ENCODE measurements at places on chromosomes 3 and 15.

DNA sequence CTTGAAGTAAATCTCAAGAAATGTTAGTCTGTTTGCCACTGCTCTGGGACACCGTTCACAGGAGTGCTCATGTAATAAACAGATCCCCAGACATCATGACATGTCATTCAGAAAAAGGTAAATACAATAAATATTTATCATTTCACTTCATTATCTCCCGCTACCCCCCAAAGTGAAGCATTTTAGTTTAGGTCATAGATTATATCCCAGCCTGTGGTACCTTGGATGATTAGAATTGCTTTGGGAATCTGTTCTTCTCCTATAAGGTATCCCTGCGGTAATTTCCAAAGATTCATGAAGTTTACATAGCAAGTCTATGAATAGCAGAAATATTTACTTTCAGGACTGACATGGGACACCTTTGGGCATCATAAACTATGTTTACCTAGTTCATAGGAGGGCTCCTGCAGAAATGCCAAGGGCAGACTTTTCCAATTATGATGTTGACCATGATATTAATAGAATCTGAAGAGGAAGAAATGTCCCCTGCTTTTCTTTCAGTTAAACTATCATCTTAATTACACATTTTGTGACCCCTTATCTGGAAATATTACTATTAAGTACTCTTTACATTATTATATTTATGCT lies 268.0 kb downstream of the NAALADL2 start:
- DNase-seq, result no peak

- DNase-seq, result no peak
Observed at GRCh38 chr3:57158325-57158724, 6.8 kb downstream of the IL17RD start.

- DNase-seq, result no peak
Observed at GRCh38 chr15:74775132-74775562, 6.7 kb upstream of the CSK start.

GRCh38 chr15:86892774-86893449 lies 813.2 kb downstream of the AGBL1 start:
- no peak for DNase-seq

DNA sequence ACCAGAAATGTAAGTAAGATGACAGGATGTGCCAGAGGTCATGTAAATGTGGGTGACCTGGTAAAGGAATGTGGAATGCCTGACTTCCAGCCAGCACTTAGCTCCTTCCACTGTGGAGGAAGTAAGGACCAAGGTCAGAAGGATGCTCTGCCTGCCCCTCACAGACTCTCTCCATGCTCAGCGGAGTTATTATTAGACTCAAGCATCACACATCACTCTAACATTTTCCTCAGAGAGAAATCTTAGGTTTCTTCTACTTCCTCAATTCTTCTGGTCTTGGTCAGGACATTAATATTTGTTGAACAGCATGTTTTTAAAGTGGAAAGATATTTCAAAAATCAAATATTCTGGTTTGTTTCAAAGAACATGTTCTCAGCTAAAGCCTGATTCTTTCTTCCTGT lies 231.4 kb upstream of the WNT5A start:
- peak; percentile 50 for DNase-seq

GRCh38 chr15:72147418-72147817 lies 29.2 kb downstream of the SENP8 start:
- no peak for DNase-seq

DNA sequence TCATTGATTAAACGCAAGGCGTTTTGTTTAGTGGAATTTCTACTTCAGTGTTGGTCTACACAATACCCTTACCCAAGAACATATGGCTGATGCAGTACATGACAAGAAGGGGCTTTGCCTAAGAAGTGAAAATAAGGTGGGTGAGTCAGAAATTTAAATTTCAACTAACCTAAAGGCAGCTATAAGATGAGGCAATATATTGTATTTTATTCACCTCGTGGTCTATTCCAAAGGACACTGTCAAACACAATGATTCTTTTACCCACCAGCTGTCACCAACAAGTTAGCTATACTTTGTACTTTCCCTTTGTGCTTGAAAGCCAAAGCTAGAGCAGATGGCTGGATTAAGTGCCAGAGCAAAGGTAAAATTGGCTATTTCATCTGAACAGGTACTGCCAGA lies 10.9 kb upstream of the SETMAR start:
- DNase-seq, result no peak

- DNase-seq, result no peak
Observed at GRCh38 chr15:96311956-96312294, 18.6 kb upstream of the NR2F2 start.

- no peak for DNase-seq
Observed at GRCh38 chr3:182385356-182385755, 407.9 kb upstream of the ATP11B start.

- no peak for DNase-seq
Observed at GRCh38 chr3:68018275-68018674, 363.9 kb upstream of the SUCLG2 start.

GRCh38 chr3:66898155-66898554 lies 100.0 kb upstream of the KBTBD8 start:
- DNase-seq, result no peak

DNA sequence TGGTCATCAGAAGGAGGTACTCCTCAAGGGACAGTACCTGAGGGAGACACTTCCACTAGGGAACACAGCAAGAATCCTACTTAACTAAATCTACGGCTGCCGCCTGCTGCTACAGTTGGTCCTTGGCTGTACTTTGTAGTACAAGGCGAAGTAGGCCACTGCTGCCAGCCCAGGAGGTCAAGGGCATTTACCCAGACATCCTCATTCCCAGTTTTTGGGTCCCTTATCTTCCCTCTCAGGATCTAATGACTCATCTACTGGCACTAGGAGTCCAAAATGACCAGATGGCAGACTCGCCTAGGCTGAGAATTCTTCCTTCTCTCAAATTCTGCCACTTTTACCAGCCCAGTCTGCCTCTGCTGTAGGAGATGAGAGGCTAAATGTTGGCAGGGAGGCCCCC lies 27.1 kb upstream of the LAMP3 start:
- no peak for DNase-seq

DNA sequence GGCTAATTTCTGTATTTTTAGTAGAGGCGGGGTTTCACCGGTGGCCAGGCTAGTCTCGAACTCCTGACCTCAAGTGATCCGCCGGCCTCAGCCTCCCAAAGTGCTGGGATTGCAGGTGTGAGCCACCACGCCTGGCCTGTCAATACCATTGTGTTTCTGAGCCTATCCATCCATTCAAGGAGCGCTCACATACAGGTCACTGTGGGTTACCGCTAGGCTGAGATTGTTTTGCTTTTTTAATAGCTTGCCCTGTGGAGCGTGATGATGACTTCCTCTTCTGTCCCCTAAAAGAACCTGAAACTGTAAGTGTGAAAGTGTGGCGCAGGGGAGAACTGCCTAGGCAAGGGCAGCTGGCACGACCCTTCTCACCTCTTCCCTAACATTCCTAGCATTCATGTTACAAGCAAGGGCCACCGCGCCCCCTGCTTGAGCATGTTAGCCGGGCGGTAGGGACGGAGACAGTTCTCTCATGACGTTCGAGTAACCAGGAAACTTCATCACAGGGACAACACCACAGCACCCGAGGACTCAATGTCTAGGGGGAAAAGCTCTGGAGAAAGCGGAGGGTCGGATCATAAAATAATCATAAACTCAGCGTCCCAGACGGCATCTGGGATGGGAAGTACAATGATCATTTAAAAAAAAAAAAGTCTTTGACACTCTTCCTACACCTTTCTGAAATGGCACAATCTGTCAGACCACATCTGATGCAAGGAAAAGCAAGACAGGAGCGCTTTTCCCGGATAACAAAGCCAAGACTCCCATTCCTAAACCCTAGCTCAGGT lies 790 bp downstream of the LAMP3 start:
- DNase-seq, result peak; percentile 38

- no peak for DNase-seq
Observed at GRCh38 chr15:38518084-38518483, 46.5 kb downstream of the RASGRP1 start.

GRCh38 chr15:32878869-32879805 lies 161.3 kb downstream of the GREM1 start:
- no peak for DNase-seq

DNA sequence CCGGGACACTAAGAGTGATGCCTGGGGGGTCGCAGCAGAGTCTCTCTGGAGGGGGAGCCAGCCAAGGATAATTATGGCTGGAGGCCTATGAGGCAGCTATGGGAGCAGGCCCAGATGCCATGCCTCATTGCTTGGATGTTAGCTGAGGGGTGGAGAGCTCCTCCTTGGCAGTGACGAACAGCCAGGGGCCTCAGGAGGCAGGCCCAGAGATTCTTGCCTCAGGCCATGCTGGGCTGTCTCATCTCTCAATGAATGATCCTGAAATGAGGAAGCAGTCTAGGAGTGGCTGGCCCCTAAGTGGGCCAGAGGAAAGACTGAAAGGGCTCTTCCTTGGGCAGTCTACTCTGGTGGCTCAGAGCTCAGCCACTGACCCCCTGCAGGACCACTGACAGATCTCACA lies 21.3 kb downstream of the KIF9 start:
- peak; percentile 79 for DNase-seq

GRCh38 chr15:67409175-67409574 lies 111.8 kb upstream of the C15orf61 start:
- no peak for DNase-seq

- no peak for DNase-seq
Observed at GRCh38 chr3:11953778-11954177, 50.4 kb upstream of the SYN2 start.

GRCh38 chr3:78970656-78971055 lies 797.1 kb downstream of the ROBO1 start:
- DNase-seq, result no peak

DNA sequence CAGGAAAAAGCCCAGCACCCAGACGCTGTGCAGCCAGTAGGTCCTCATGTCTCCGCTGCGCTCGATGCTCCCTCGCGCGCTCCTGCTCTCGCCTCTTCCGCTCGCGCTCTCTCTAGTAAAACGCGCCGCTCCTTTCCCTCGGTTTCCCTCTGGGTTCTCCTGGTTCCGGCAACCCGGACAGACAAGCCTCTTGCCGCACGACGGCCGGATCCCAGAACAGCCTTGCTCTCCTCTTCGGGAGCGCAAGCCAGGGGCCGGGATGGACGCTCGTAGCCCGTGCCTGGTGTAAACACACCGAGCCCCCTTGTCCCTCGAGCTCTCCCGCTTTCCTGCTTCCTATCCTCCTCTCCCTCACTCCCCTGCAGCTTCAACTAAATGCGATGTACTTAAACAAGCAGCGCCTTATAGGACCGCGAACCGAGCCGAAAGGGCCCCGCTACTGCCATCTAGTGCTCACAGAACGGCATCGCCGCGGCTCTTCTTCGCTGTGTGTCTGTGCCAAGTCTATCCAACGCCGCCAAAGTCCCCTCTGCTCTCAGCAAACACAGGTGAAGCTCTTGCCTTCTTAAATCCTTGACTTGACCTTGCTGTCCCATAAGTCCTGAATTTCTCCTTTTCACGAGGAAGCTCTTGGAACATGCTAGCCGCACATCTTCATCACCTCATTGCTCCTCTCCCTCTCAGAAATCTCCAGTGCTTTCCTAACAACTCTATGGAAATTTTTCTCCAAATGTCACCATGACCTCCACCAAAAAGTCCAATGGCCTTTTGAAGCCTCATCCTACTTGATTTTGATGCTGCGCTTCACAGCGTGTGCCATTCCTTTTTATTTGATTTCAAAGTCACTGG lies 1037.2 kb downstream of the IGSF11 start:
- DNase-seq, result peak; percentile 59

DNA sequence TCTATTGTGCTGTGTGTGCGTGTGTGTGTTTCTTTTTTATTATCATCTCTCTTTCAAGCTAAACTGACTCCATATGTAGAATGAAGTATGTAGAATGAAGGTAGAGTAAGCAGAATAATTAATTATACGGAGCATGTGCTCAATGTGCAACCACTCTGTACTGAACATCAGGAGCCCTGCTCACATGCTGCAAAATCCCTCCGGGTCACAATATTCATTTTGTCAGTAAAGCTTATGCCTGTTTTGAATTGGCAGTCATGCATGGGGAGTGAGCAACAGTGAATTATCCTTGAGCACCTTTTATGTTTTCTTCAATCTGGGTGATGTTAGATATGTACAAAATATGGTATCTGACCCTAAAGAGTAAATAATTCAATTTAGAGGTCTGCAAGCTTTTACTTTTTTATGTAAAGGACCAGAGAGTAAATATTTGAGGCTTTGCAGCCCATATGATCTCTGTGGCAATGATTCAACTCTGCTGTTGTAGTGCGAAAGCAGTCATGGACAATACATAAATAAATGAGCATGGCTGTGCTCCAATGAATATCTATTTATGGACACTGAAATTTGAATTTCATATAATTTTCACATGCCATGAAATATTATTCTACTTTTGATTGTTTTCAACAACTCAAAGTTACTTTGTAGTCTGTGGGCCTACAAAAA lies 199.9 kb downstream of the VGLL3 start:
- no peak for DNase-seq

DNA sequence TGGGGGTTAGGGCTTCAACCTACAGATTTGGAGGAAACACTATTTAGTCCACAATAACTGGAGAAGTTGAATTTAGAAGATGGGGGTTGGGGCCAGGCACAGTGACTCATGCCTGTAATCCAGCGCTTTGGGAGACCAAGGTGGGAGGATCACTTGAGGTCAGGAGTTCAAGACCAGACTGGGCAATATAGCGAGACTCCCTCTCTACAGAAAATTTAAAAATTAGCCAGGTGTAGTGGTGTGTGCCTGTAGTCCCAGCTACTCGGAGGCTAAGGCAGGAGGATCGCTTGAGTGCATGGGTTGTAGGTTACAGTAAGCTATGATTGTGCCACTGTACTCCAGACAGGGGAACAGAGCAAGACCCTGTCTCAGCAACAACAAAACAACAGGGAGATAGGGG lies 5.0 kb upstream of the DYNLT2B start:
- no peak for DNase-seq

DNA sequence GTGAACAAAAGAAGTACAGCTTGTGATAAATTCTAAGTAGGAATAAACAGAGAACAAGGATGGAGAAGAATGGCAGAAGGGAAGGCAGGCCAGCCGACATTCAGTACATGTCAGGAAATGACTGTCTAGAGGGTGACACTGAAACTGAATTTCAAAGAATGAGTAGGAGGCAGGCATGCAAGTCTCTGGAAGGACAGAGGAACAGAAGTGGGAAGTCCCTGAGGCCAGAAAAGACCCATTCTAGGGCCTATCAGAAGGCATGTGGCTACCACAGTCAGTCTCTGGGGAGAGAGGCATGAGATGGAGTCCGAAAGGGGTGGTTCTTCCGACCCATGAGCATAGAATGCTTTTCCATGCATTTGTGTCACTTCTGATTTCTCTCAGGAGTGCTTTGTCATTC lies 243.5 kb upstream of the UBE2E2 start:
- no peak for DNase-seq

DNA sequence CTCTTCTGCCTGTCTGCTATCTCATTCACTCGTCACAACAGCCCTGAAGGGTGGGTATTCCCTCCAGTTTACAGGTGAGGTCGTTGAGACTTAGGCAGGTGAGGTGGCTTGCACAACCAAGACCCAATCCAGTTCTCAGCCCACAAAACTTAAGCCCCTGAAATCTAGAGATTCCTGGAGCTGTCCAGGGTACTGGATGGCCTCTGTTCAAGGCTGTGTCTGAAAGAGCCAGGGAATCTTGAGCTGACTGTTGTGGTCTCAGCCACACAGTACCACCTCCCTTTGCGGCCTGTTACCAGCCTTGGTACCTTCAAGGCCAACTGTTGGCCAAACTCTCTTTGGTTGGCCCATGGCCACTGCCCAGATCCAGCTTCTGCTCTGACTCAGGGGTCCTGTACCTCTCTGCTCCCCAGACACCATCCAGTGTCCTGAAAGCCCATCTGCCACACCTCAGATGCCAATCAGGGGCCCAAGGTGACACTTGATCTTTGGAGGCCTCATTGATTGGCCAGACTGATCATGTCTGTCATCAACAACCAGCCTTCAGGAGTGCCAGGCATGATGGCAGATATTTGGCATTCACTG lies 10.9 kb upstream of the FAM107A start:
- no peak for DNase-seq

All from foreskin fibroblast (primary cell).